Sciatic nerve (tissue), 2 donors: ENCODE measurements at places on chromosomes 13 and 19. TPM values are rescaled to one million over a fixed set of nuclear protein-coding genes. Genes with fewer than 3 reads are reported as not detected.

GRCh38 chr13:111370570-111371535, 50.4 kb downstream of the TEX29 start:
- DNase-seq: no peak

GRCh38 chr19:7864690-7865074, 9.5 kb downstream of the PRR36 start:
- no peak for DNase-seq

GRCh38 chr19:38466050-38466449, 32.6 kb downstream of the RYR1 start:
- no peak for DNase-seq

DNA sequence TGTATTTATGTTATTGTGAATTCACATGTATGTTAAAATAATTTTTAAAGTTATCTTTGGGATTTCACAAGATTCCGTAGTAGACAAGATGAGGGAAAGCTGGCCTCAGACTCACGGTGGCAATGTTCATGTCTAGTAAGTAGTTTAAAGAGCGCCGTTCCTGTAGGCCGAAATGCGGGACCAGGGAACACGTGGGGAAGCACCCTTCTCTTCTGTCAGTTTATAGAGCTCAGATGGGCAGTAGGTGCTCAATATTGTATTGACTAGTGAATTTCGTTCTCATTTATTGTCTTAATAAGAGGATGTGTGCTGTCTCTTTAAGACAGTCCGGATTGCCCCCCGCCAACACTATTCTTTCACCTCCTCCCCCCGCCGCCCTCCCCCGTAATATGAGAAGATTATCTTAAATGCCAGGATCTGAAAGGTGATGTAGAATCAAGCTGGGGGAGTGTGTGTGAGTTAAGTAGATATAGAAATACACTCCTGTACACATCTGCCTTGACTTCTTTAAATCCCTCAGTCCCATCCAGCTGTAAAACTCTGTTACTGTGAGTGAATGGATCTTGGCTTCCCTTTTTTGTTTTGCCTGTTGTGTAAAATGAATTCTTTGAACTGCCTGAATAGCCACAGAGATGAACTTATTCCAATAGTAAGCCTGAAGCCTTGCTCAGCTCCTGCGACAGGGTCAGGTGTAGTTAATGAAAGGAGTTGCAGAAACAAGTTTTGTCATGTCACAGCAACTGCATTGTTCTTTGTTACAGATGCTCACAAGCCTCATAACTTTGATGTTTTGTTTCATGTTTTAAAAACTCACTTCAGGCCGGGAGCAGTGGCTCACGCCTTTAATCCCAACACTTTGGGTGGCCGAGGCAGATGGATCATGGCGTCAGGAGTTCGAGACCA, 1.3 kb downstream of the LAMP1 start:
- DNase-seq: no peak

GRCh38 chr13:39516096-39516495, 86.9 kb downstream of the LHFPL6 start:
- DNase-seq: no peak

VN1R4 gene
- not detected for total RNA-seq
